Myocyte (in vitro differentiated cells): ENCODE measurements at places on chromosomes 2 and 18. TPM values are rescaled to one million over a fixed set of nuclear protein-coding genes. Genes with fewer than 3 reads are reported as not detected.

The ZDBF2 gene
- total RNA-seq, result 23.4 and 30.1 TPM in 2 replicates

GRCh38 chr2:40371525-40372282, 80.2 kb downstream of the SLC8A1 start:
- peak; percentile 85 for DNase-seq

- DNase-seq, result peak; percentile 88
These were observed 150.8 kb downstream of the PXDN start for GRCh38 chr2:1593371-1594122.

DNA sequence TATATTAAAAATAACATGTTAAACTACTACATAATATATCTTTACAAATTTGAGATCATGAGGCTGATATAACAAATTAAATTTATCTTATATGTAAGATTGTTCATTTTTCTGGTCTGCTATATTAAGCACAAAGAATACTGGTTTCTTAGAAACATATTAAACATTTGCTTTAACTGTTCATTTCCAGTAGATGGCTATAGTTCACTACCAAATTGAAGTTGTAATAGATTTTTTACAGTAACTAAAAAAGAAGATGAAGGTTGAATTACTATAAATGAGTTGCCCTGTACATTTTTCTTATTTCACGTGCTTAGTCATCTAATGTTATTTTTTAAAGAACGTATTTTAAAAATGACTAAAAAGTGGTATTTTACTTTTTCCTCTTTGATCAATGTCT, 57.0 kb downstream of the ZNF407 start:
- peak; percentile 24 for DNase-seq

GRCh38 chr2:231483398-231484329, 19.4 kb upstream of the NCL start:
- no peak for DNase-seq

GRCh38 chr2:167908786-167909185, 338.6 kb downstream of the STK39 start:
- DNase-seq, result no peak

The ADRA2B gene
- total RNA-seq, result not detected in 2 replicates

The MPHOSPH10 gene
- 25.9 and 29.0 TPM in 2 replicates for total RNA-seq

- DNase-seq, result no peak
These were observed 676 bp downstream of the ACTR2 start for GRCh38 chr2:65228263-65228750.

The RAB12 gene
- total RNA-seq, result 97.9 and 98.4 TPM in 2 replicates

DNA sequence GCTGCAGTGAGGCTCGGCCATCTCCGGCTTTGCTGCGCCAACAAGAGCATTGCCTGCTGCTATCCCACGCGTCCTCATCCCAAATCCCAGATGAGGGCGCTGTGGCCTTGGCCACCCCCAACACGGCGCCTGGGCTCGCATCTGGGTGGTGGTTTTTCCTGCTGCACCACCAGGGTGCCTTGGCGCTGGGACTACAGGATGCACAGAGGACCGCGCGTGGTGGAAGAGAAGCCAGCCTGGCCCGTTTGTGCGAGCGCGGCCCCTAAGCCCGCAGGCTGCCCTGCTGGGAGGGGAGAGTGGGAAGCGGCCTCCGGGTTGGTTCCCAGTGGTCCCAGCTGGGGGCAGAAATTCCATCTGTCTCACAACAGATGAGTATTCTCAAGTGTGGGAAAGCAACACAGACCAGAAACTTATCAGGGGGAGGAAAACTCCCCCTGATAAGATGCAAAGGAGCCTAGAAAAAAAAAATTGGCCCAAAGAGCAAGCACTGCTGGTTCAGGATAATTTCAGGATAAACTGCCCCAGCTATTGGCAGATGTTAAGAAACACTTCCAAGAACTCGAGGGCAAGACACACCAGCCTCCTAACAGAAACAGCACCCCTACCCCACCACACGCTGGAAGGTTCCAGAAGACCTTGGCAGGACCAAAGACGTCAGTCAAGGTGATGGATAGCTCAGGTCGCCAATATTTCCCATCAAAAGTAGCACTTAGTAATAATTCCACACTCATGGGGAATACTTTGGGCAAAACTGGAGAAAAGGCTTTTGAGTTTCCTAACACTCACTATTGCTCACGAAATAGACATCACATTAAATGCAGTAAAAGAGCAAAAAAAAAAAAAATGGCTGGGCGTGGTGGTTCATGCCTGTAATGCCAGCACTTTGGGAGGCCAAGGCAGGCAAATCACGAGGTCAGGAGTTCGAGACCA, 152.1 kb downstream of the PXDN start:
- DNase-seq, result no peak

DNA sequence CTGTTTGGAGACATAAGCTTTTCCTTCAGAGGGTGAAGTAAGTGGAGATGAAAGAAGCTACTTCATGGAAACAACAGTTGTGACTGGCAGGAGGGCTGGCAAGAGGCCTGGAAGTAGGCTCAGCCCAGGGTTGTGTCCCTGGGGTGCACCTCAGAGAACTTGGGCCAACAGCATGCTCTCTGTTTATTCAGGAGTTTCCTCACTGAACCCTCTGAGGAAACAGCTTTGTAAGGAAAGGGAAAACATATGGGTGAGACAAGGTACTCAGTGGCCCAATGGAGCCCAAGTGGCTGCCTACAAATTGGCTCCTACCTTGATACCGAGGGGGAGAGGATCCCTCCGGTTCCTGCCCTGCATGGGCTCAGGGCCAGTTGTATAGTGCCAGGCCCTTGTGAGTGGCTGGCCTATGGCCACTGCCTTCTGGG, 115.5 kb upstream of the ITGA6 start:
- DNase-seq, result peak; percentile 52

The FHL2 gene
- 42.0 and 47.4 TPM in 2 replicates for total RNA-seq

DNA sequence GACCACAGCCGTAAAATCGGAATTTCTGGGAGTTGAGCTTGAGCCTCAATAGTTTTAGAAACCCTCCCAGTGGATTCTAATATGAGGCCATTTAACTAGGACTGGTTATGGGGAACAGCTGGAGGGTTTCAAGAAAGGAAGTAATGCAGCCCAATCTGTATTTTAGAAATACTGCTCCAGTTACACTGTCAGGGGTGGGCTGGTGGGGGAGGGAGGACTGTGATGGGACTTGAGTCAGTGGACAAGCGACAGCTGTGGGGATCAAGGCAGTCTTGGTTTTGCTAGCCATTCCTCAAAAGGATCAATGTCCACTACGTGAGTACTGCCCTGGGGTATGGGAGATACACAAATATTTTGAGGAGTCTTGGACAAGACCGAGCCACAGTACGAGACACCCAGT, 34.8 kb downstream of the ASB1 start:
- peak; percentile 61 for DNase-seq

DNA sequence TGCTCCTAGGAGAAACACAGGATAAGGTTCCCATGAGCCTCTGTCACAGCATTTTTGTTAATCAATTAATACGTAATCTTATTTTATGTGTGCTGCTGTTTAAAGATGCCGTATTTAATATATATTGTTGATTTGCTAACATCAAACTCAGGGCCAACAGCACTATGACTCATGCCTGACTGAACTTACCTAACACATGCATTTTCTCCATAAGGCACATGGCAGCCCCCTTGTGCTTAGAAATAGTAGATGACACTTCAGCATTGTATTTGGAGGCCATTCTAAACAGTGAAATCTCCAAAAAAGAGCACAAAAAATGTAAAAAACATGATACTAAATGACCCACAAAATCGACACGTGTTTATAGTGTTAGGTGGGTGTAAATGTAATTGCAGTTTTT, 314.8 kb downstream of the MYCN start:
- DNase-seq, result no peak

DNA sequence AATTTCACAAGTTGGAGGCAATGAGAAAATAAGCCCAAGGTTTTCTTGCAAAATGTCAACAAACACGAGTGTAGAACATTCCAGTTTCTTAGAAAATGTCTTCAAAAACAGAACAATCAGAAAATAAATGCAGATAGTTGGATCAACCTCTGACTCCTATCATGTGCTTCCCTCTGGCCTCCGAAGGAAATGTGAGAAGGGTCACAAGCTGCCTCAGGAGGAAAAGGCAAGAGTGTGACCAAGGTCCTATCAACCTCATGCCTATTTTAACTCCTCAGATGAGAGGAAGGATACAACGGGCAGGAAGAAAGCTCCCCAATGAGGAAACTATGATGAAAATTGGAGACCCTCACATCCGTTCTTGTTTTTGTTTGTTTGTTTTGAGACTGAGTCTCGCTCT, 7.9 kb downstream of the SCYGR5 start:
- no peak for DNase-seq

The HYCC2 gene
- total RNA-seq, result 5.3 and 9.9 TPM in 2 replicates

DNA sequence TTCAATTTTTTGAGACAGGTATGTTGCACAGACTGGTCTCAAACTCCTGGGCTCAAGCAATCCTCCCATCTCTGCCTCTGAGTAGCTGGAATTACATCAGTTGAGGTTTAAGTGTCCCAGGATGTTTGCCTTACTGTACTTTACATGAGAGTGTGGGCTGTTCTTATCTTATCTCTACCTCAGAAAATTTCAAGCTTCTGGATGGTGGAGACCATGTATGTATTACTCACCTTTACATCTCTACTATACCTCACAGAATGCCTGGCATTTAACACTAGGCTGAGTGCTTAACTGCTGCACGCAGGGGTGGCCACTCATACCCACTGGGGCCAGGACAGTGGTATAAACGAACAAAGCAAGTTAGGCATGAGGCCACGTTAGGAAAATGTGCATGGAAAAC, 272.0 kb upstream of the RAB12 start:
- DNase-seq, result no peak

- no peak for DNase-seq
These were observed 11.7 kb upstream of the KIF1A start for GRCh38 chr2:240831594-240832204.

DNA sequence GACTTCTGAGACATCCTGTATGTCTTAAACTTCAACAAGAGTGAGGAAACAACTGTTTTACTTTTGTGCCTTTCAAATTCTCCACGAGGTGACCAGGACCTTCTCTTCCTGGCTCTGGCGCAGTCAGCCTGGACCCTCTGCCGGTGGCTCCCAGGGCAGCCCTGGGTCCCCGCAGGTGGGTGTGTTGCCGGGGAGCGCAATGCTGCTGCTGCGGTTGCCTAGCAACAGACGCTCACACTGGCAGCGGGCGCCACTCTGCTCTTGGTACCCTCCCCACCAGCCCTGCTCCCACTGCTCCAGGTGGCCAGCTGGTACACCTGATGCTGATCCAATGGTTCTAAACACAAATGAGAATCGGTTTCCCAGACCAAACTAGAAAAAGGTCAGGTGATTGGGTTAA, 58.7 kb downstream of the GNAL start:
- no peak for DNase-seq

- DNase-seq, result no peak
These were observed 196.5 kb downstream of the HDAC4 start for GRCh38 chr2:239204136-239204875.

The LCT gene
- total RNA-seq, result 0.16 TPM in 1 of 2 replicates, not detected in the other

DNA sequence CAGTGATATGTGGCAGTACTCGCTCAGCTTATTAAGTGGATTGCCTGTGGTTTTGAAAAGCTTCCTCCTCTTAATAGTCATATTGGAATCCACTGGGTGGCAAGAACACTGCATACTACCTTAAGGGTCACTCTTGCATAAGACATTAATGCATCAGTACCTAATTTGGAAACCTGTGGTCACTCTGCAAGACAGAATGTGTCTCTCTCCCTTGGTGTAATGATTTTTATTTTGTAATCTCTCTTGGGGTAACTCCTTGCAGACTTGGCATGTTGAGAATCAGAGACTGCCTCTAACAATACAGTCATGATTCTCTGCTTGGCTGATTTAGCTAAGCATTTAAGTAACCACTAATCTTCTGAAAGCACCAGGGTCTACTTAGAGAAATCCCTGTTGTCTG, 33.0 kb upstream of the IER3IP1 start:
- no peak for DNase-seq

The MRPS5 gene
- 57.6 and 78.6 TPM in 2 replicates for total RNA-seq

GRCh38 chr2:179393481-179393880, 128.8 kb upstream of the SESTD1 start:
- DNase-seq, result peak; percentile 5
